ENCODE measurements at places on chromosomes 7 and 10.

DNA sequence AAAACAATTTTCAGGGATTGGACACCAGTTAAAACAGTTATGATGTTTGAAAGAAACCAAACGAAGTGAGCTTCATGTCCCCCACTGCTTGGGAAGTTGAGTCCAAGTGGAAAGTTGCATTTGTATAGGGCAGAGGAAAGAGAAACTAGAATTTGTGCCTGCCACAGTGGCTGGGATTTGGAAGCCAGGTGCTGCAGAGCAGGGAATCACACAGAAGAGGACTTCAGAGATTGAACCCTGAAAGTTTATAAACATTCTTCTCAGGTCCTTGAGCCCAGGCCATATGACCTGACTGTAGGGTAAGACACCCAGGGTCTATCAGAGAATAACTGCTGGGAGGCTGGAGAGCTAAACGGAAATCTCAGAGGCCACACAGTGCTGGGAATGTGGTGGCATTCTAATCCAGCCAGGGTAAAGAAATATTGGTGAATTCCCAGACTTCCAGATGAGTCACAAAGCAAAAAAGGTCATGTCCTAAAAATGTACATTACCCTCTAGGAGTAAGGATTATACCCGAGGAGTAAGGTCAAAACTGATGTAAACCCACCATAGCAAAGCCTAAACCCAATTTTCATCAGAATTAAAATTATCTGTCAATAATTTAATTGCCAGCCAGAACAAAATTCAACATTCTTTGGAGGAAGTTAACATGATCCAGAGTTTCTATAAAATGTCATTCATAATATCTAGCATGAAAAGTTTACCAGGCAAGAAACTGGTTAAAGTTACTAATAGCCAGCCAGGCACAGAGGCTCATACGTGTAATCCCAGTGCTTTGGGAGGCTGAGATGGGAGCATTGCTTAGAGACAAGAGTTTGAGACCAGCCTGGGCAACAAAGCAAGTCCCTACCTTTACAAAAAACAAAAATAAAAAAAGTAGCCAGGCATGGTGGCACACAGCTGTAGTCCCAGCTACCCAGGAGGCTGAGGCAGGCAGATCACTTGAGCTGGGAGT lies 31.2 kb downstream of the TOMM7 start:
- DNase-seq, result no peak

GRCh38 chr10:26861205-26861998 lies 644 bp upstream of the ABI1 start:
- no peak for DNase-seq

DNA sequence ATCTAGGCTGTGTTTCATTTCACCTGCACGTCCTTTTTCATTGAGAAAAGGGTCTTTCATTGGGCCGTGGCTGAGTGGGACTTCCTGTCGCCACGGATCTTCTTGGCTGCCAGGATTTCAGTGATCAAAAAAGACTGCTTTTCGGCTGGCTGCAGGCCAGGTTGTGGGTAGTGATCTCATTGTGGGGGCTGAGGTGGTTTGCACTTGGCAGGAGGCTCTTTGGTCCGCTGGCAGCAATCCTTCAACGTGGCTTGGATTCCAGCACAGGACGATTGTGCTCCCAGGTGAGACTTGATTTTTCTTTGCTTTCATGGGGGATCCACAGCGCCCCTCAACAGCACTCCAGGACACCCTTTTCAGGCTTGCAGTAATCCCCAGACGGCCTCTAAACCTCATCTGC lies 29.0 kb upstream of the ZNF273 start:
- no peak for DNase-seq

DNA sequence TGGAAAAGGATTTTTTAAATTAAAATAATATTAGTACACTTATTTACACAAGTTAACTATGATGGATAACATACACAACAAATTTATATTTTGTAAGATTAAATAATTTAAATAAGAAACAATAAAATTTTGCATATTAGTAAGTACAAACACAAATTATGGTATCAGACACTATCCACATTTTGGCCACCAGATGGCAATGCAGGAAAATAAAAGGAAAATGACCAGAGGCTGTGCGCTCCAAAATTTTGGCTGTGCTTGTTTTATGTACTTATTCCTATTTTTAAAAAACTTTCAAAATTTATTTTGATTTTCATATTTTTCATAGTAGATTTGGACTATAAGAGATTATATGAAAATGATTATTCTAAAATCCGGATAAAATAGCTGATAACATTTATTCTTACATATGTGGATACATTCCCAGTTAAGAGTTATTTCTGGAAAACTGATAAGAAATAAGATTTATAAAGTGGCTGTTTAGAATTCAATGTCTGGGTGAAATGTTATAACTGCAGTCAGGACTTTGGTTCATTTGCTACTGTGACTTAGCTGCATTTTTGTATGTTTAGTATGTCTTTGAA lies 274.7 kb upstream of the HGF start:
- DNase-seq, result peak; percentile 7

DNA sequence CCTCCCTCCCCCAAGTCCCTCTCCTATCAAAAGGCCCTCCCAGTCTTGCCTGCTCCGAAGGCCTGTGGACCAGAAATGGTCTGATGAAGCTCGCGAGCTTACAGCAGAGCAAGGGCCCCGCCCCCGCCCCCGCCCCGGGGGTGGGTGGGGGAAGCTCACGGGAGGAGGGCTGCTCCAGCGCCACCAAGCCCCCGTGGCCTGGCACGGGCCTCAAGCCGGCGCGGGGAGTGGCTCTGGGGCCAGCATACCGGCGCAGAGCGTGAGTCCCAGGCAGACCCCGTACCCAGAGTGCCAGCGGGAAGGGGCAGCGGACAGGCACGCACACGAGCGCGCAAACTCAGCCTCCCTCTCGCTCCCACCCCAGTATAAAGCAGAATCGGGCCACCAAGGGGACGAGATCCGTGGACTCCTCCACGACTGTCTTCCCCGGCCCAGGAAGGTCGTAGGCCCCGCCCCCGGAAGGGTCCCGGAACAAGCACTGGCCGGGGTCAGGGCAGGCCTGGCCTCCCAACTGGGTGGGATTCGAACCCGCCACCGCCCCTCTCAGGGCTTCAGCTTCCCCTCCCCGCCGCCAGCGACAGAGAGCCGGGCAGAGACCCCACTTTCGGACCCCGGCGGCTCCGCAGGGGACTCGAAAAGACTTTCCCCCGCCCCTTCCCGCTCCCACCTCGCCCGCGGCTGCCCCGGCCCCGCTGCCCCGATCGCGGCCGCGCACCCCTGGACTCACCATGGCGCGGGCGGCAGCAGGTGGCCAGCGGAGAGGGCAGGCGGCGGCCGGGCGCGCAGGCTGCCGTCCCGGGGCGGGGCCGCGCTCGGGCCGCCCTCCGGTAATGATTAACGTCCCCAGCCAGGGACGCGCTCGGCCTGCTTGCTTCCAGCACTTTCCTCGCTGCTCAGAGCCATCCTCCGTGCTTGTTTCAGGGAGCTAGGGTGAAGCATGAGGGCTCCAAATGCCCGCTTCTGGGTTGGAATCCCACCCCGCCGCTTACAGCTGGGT lies at the start of gene PCBD1:
TSS of gene PCBD1 (minus strand) at position 762 of the 997 bp plus-strand sequence. CDS start at position 730, 32 bp downstream.
- peak; percentile 79 for DNase-seq

- DNase-seq, result no peak
Observed at GRCh38 chr10:50850578-50851230, 34.7 kb downstream of the A1CF start.

DNA sequence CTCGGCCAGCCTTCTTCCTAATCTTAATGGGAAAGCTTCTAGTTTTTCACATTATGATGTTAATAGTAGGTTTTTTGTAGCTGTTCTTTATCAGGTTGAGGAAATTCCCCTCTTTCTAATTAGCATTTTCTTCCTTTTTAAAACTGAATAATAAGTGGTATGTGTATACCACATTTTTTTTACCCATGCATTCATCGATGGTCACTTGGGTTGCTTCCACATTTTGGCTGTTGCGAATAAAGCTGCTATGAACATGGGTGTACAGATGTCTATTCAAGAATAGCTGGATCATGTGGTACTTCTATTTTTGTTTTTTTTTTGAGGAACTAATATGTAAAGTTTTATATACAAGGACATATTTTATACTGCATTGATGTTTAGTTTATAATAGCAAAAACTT lies 44.3 kb downstream of the NRF1 start:
- DNase-seq, result no peak

DNA sequence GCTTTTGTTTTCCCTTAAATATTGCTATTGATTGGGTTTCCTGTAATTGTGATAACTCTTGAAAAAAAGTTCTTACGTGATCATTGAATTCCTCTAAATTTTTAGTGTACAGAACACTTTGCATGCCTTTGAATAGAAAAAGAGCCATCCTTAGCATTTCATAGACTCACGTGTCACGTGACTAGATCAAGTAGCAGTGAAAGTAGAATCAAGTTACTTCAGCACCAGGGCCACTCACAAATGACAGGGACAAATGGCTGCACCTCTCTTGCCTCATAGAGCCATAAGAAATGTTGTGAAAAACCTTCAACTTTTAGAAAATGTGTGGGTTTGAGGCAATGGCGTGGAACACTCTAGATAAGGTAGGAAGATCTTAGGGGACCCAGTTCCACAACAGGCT lies 203.8 kb downstream of the ZEB1 start:
- no peak for DNase-seq

DNA sequence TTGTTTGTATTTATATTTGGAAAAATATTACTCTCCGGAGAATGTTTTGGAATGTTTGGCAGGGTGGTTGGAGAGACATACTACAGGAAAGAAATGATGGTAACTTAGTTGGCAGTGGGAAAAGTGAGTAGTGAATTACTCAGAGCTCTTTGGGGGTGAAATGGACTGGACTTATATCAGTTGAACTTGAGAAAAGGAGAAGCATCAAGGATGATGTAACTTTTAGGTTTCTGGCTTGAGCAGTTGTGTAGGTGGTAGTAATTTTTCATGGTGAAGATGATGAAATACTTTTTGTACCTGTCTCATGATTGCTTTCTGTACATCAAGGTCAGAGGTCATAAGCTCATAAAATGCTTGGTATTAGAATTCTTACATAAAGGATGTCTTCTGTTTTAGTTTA lies 617.2 kb downstream of the AUTS2 start:
- no peak for DNase-seq

- DNase-seq, result no peak
Observed at GRCh38 chr10:124465003-124465776, 3.6 kb downstream of the LHPP start.

- DNase-seq, result no peak
Observed at GRCh38 chr10:125795128-125795527, 19.5 kb upstream of the MMP21 start.

- DNase-seq, result no peak
Observed at GRCh38 chr7:27835376-27835775, 95.4 kb downstream of the TAX1BP1 start.

GRCh38 chr7:1086588-1087464 lies 1.1 kb upstream of the GPER1 start:
- DNase-seq, result peak; percentile 80

- DNase-seq, result peak; percentile 31
Observed at GRCh38 chr10:119501690-119502089, 40.8 kb downstream of the RGS10 start.

DNA sequence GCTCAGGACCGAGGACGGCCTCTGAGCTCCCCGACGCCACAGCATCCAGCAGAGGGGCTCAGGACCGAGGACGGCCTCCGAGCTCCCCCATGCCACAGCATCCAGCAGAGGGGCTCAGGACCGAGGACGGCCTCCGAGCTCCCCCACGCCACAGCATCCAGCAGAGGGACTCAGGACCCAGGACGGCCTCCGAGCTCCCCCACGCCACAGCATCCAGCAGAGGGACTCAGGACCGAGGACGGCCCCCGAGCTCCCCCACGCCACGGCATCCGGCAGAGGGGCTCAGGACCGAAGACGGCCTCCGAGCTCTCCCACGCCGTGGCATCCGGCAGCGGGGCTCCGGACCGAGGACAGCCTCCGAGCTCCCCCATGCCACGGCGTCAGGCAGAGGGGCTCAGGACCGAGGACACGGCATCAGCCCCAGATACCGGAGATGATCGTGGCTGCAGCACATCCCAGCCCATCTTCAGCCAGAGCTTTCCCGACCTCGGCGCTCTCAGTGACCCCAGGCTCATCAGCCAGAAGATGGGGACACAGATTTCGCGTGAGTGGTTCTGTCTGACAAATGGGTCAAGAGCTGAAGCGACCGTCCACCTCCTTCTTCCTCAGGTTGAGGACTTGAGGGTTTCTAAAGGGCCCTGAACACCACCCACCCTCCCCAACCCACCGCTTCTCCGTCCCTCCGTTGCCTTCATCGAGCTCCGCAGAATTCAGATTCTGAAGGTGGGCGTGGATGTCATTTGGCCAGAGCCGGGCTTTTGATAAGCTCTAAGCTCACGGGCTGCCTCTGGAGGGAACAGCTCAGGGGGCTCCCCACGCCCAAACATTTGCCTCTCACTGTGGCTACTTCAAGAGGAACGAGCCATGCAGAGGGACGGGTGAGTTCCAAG lies 55.8 kb upstream of the DNAAF5 start:
- no peak for DNase-seq

DNA sequence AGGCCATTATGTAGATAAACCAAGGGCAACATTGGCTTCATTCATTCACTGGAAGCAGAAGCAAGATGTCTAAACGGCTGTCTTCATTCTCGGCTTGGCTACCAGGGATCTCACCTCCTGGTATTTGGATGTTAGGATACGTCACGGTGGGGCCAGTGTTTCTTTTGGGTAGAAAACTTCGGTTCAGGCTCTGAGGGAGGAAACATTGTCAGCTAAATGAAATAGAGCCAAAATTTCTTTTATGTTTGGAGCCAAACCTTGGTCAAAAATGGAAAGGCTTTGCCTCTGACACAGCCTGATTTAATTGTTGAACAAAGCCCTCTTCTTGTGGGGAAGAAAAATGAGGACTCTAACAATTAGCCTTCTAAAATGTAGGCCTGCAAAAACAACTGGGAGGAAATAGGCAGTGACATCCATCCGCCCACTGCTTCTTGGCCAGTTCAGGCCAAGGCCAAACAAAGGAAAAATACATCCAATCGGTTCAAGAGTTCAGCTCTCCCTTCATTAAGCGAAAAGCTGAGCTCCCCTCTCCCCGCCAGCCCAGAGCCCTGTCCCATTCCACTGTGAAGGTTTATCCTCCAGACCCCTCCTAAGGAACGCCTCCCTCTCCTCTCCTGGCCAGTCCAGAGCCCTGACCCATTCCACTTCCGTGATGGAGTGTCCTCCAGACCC lies 44.4 kb downstream of the PFKFB3 start:
- no peak for DNase-seq

DNA sequence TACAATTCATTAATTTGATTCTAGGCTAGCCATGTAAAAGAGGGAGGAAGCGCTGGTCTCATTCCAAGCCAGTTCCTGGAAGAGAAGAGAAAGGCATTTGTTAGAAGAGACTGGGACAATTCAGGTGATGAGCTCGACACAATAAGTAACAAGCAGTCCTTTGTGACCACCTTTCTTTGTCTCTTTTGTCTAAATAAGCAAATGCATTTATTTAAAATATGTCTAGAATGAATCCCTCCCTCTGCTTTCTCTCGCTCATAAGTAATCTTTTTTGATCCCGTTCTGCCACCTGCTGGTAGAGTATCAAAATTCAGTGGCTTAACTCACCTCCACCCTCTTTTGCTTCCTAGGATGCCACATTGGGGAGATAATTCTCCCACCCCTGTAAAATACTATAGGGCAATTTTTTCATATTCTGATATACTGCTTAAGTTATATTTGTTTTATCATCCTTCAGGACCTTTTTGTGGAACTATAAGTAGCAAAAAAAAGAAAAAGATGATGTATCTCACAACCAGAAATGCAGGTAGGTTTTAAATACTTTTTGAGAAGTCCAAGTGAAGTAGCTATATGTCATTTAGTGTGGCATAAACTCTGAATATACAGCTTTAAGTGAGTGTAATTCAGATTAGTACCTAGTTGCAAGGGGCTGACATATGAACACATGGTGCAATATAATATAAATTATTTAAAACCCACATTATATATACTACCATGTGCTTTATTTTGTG lies 91.5 kb downstream of the GSDME start:
- DNase-seq, result peak; percentile 48

GRCh38 chr10:100341953-100342626 lies 4.9 kb upstream of the SCD start:
- DNase-seq, result peak; percentile 62

- no peak for DNase-seq
Observed at GRCh38 chr10:112874982-112875381, 75.1 kb upstream of the TCF7L2 start.

Measured in stimulated activated CD4-positive, alpha-beta T cell treated with anti-CD3 and anti-CD28 coated beads, Interleukin-15, amount 100 ng/mL, for 24 hours (primary cell).